ENCODE measurements at places on chromosomes 4 and X.

- DNase-seq, result peak; percentile 77
Measured at GRCh38 chrX:136909706-136910564, 29.4 kb upstream of the RBMX start.

- no peak for DNase-seq
Measured at GRCh38 chr4:10011277-10011676, 10.0 kb downstream of the SLC2A9 start.

DNA sequence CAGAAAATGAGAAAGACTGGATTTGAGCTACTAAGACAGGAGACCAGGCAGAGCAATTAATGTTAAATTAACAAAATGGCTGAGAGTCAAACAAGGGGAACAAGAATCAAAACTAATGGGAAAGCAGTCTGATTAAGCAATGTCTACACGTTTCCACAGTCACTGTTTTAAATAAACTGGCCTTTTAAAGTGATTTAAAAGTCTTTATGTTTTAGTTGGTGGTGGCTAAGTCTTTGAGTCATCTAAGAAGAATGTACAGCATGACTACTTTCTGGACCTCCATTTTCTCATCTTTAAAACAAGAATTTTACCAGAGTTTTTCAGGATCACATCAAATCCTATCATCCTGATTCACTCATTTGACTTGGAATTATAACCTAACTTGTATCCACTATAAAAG, 233.8 kb downstream of the ENOX2 start:
- no peak for DNase-seq

- DNase-seq, result no peak
Measured at GRCh38 chr4:153438916-153439756, 27.0 kb upstream of the TMEM131L start.

- no peak for DNase-seq
Measured at GRCh38 chr4:80156410-80156809, 40.9 kb upstream of the PRDM8 start.

- DNase-seq, result no peak
Measured at GRCh38 chr4:153945704-153946103, 156.8 kb upstream of the SFRP2 start.
